Stimulated activated CD4-positive, alpha-beta T cell treated with anti-CD3 and anti-CD28 coated beads, TNF-alpha, amount 100 ng/mL, for 24 hours (primary cell): ENCODE measurements at places on chromosomes 13 and 19.

- DNase-seq, result no peak
Observed at GRCh38 chr13:83197316-83197715, 685.0 kb downstream of the SLITRK1 start.

GRCh38 chr19:45118106-45118505 lies 25.1 kb downstream of the PPP1R37 start:
- no peak for DNase-seq

DNA sequence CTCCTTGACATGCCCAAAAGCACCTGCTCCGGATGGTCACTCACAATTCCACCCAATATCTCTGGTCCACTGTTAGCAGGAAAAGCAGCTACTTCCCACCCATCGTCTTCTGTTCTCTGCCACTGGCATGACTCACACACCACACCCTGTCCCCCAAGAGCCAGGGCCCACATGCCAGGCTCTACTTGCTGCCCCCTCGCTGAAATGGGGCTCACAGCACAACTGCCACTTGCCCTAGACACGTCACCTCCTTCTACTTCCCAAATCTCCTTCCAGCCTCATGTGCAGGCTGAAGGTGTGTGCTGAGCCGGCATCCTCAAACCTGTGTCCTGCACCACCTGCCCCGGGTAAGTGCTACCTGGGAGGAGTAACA lies 65.0 kb downstream of the TBC1D4 start:
- no peak for DNase-seq

DNA sequence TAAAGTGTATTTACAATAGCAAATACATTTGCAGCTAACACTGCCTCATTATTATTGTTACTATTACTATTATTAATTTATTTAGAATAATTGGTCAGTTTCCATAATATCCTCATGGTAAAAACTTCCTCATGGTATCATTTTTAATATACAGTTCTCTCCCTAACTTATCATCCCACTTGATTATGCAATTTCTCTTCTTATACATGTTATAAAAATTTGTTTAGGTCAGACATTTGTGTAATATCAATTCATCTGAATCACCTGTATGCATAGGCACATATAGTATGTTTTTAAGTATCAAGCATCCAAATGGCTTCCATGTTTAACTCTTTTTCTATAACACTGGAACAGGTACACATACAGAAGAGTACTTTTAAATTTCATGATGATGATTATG lies 210.8 kb upstream of the STARD13 start:
- no peak for DNase-seq

GRCh38 chr19:39828015-39828653 lies 5.8 kb downstream of the DYRK1B start:
- no peak for DNase-seq

DNA sequence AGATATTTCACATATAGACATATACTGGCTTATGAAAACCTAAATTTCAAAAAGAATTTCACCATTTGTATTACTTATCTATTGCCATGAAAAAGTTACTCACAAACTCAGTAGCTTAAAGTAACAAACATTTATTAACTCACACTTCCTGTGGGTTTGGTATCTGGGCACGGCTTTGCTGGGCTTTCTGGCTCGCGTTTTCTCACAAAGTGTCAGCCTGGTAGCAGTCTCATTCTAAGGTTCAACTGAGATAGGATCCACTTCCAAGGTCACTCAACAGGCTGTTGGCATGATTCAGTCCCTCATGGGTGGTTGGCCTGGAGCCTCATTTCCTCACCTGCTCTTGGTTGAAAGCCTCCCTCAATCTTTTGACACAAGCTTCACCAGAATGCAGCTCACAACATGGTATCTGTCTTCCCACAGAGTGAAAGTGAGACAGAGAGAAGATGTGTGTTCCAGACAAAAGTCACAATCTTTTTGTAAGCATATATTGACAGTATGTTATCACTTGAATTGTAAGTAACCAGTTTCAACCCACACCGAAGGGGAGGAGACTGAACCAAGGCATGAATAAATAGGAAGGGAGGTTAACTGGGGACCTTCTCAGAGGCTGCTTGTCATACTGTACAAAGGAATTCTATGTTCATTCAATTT lies 1065.8 kb upstream of the SPRY2 start:
- no peak for DNase-seq

DNA sequence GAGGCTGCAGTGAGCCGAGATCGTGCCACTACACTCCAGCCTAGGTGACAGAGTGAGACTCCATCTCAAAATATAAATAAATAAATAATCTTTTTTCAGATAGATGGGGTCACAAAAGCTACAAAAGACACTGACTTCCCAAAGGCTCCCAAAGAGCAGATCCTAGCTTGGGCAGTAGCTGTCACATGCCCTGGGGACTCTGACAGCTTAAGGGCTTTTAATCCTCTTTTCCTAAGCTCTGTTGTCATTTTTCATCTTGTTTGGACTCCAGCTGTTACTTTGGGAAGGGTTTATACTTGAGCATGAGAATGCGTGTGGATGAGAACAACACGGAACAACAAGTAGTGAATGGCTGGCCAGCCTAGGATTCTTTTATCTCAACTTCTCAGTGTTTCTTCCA lies 231.7 kb downstream of the MZT1 start:
- no peak for DNase-seq

GRCh38 chr19:10742476-10742875 lies 24.6 kb downstream of the DNM2 start:
- no peak for DNase-seq

- DNase-seq, result no peak
Observed at GRCh38 chr13:99500839-99501183, 461 bp upstream of the TM9SF2 start.

DNA sequence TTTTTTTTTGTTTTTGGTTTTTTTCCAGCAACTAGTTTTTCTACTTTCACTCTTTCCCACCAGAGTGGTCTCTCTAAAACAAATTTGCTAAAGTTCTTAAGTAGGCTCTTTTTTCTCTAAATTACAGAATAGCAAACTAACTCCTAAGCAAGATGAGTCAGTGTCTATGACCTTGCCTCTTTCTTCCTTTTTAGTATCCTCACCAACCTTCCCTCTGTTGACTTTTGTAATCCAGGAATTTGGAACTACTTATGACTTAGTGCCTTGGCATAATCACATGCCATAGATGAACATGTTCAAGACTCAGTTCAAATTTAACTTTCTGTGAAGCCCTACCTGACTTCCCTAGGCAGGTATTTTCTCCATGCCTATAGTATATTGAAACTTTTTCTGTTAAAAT lies 32.3 kb upstream of the AKAP11 start:
- no peak for DNase-seq
